Thoracic aorta (tissue), 2 donors: ENCODE measurements at places on chromosomes 2 and 18.

DNA sequence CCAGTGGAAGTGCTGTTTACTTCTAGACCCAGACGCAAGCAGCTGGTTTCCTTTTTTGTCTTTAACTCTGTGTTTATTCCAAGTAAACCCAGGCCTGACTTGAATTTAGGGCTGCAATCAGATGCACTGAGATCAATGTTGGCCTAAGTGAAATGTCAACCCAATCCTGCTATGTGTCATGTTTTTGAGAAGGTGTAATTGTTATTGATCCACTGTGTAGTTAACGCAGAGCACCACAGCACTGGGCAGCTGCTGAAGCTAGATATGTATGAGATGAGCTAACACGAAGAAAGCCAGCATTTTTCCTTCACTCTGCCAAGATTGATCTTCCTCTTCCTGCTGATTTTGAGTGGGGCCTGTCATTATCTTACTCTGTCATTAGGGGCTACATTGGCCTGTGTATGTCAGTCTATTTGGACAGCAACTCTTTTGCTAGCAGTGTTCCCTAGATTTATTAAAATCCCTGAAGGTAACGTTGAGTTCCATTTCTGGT is 18.9 kb upstream of the DLX1 start:
- DNase-seq, result no peak
- no peaks in the 10 kb centered on the region for H3K27me3 ChIP-seq
- no peaks in the 10 kb centered on the region for H3K36me3 ChIP-seq
- H3K4me3 ChIP-seq, result no peak overlapping the region
- H3K27ac ChIP-seq, result no peak overlapping the region
- H3K4me1 ChIP-seq, result no peaks in the 10 kb centered on the region

DNA sequence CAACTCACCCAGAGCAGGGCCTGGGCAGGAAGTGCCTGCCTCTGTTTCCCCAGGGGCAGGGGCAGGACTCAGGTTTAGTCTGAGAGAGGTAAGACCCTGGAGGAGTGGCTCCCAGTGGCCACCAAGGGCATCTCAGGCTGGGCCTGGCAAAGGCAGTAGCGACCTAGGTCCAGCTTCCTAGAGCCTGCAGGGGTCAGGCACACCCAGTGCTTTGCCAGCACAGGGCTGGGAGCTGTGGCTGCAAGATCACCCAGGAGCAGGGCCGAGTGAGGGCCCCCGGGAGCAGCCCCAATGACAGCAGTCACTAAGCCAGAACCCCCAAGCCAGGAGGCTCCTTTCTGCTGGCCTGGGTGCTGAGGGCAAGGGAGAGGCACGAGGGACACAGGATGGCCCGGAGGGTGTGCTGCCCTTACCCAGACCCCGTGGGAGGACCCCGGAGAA is 8.8 kb upstream of the DUSP2 start:
- H3K4me3 ChIP-seq, result no peak overlapping the region
- H3K36me3 ChIP-seq, result no peaks in the 10 kb centered on the region
- no peak overlapping the region for H3K27ac ChIP-seq

DNA sequence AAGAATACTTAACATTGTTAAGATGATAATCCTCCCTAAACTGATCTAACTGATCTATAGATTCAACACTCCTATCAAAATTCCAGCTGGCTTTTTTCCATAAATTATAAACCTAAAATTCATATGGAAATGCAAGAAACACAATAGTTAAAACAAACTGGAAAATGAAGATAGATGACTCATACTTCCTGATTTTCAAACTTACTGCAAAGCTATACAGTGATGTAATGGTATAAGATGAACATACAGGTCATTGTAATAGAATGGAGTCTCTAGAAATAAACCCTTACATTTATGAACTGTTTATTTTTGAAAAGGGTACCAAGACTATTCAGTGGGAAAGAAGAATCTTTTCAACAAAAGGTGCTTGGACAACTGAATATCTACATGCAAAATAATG is 32.3 kb downstream of the UBXN4 start:
- H3K36me3 ChIP-seq, result peaks cover 66% of the 10 kb centered on the region
- H3K27me3 ChIP-seq, result no peaks in the 10 kb centered on the region
- no peak overlapping the region for H3K27ac ChIP-seq
- DNase-seq, result no peak
- no peak overlapping the region for H3K4me3 ChIP-seq

DNA sequence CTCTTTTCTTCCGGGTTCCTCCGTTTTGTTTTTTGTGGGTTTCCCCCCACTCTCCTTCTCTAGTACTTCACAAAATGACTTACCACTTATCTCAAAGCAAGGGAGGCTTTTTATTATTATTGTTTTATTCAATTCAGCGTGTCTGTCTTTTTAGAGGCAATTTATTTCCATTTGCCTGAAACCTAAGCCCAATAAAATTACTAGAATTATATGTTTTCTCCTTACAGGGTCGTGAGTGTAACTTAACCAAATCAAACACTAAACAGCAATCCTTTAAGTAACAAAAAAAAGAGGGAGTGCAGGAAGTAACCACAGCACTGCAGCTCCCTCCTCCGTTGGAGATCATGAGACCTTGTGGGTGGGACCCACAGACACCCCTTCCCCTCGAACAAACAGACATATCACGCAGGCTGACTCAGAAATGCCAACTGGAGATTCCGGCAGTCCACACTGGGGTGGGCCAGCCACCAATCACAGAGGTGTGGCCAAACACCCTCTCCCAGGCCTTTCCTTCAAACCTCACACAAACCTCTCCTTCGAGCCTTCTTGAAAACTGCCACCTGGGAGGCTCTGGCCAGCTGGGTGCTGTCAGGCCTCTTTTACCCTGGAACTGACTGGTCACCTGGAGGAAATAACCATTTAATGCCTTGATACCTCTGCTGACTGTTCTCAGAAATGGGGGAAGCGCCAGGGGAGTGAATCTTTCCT is 207.1 kb upstream of the SMAD2 start:
- no peaks in the 10 kb centered on the region for H3K27me3 ChIP-seq
- H3K27ac ChIP-seq, result no peak overlapping the region
- no peak for DNase-seq
- H3K36me3 ChIP-seq, result no peaks in the 10 kb centered on the region

GRCh38 chr18:31990823-31991222 is 27.8 kb upstream of the RNF125 start:
- no peaks in the 10 kb centered on the region for H3K36me3 ChIP-seq
- H3K4me1 ChIP-seq, result peaks cover 10% of the 10 kb centered on the region
- no peak for DNase-seq
- H3K4me3 ChIP-seq, result no peak overlapping the region
- no peaks in the 10 kb centered on the region for H3K27me3 ChIP-seq

GRCh38 chr2:124908411-124908810 is 883.3 kb downstream of the CNTNAP5 start:
- no peaks in the 10 kb centered on the region for H3K4me1 ChIP-seq
- H3K27me3 ChIP-seq, result no peaks in the 10 kb centered on the region
- no peak overlapping the region for H3K27ac ChIP-seq

DNA sequence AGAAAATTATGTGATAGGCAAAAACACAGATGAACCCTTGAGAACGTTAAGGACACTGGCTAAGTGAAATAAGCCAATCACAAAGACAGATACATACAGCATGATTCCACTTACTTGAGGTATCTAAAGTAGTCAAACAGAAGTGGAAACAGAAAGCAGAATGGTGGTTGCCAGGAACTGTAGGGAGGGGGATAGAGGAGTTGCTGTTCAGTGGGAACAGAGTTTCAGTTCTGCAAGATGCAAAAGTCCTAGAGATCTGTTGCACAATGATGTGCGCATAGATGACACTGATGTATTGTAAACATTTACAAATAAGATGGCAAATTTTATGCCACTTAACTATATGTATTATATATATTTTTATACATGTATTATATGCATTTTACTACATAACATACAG is 59.7 kb downstream of the POLE4 start:
- no peak overlapping the region for H3K27ac ChIP-seq
- no peaks in the 10 kb centered on the region for H3K36me3 ChIP-seq
- no peak overlapping the region for H3K4me3 ChIP-seq
- H3K4me1 ChIP-seq, result no peaks in the 10 kb centered on the region
- no peak for DNase-seq

DNA sequence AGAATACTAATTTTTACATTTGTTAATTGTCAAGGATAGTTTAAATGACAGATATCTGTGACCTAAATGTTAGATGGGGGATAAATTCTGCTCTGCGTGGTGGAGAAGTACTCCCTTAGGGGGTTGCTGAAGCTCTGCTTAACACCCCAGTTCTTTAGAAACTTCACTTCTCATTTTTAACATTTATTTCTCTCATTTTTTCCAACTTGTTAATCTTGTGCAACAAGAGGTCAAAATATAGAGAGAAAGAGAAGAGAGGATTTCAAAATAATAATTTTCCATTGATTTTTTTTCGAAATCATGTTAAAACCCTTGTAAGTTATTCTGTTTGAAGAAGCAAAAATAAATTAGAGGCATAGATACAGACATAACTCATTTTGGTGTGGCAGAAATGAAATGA is 61.3 kb upstream of the SLC8A1 start:
- no peaks in the 10 kb centered on the region for H3K27me3 ChIP-seq
- H3K36me3 ChIP-seq, result no peaks in the 10 kb centered on the region
- H3K4me3 ChIP-seq, result no peak overlapping the region
- H3K27ac ChIP-seq, result no peak overlapping the region
- peaks cover 15% of the 10 kb centered on the region for H3K4me1 ChIP-seq

- no peak overlapping the region for H3K4me3 ChIP-seq
- DNase-seq, result no peak
- H3K27me3 ChIP-seq, result no peaks in the 10 kb centered on the region
- no peaks in the 10 kb centered on the region for H3K36me3 ChIP-seq
- H3K4me1 ChIP-seq, result peaks cover under 1% of the 10 kb centered on the region
Observed at GRCh38 chr2:129763966-129764365, 215.5 kb upstream of the RAB6C start.

DNA sequence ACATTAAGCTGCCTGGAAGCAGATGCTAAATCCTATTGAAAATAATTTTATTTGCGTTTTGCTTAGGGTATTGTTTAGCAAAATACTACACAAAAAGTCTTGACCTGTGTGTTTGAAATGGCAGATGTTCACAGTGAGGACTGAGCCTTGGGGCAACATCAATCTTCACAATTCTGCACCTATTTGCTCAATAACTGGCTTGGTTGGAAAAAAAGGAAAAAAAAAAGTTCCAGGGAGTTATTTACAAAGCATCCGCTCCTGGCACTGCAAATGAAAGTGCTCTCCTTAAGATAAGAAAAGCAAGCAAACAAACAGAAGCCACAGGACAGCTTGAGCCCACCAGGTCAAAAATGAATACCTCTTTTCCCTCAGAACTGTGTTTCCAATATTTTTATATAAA is 77.7 kb downstream of the MAP2 start:
- no peaks in the 10 kb centered on the region for H3K36me3 ChIP-seq
- peaks cover 28% of the 10 kb centered on the region for H3K4me1 ChIP-seq
- DNase-seq, result no peak
- no peak overlapping the region for H3K27ac ChIP-seq
- no peaks in the 10 kb centered on the region for H3K27me3 ChIP-seq

DNA sequence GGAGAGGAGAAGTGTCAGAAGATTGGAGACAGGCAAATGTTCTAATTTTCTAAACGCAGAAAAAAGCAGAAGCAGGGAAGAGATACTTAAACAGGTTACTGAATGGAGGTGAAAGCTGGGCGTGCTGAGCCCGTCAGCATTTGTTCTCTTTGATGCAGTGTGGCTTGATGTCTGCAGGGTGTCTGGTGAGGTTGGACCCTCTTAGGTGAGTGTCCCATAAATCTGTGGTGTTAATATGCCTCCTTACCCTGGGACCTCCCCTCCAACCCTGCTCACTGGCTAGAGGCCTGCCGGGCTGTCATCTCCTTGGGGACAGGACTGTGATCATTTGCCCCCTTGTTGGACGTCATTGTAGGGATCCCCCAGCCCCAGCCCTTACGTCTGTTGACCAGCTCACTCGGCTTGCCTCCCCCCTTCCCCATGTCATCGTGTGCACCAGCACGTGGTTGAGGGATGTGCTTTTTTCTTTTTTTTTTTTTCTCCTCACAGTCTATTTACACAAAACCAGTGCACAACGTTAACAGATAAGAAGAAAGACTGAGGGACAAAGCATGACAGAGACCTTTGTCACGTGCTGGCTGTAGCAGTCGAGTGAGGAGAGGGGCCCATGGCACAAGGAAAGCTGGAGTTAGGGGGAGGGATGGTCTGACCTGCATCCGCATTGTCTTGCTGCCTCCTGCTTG is 56.4 kb downstream of the NCK2 start:
- H3K27ac ChIP-seq, result no peak overlapping the region
- peaks cover 59% of the 10 kb centered on the region for H3K4me1 ChIP-seq
- no peak for DNase-seq
- H3K27me3 ChIP-seq, result no peaks in the 10 kb centered on the region
- no peak overlapping the region for H3K4me3 ChIP-seq

DNA sequence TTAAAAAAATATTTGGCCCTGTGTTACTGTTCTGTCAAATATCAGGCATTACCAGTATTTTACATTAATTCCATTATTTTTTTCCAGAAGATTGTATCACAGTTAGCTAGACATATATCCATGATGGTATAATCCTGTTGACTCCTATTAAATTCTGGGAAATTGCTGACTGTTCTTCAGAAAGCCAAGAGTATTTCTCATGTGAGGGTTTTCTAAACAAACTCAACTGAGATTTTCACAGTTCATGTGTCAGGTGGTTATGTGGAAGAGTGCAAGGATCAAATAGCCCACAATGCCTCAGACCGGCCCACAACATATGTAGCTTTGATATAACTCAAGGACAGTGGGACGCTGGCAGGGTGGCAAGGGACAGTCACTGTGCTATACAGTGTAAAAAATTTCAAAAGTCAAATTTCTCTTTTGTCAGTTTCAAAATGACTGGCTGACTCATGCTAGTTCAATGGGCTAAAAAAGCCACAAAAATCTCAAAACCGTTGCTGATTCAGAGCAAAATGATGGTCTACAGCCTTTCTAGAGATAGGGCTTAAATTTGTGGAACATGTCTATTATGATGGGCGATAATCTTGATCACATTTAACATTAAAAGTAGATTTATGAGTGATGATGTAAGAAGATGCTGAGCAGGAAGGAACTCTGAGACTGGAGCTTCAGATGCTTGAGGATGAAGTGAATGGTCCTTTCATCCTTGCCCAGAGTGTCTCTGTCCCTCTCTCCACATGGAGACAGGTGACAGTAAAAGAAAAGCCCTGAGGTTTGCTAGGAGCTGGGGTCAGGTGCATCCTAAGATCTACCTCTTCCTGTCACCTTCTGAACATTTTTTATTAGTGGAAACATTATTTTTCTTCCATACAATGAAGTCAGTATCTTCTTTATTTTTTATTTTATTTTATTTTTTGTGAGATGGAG is 175.8 kb upstream of the PIEZO2 start:
- DNase-seq, result no peak
- no peak overlapping the region for H3K27ac ChIP-seq
- no peaks in the 10 kb centered on the region for H3K27me3 ChIP-seq
- no peak overlapping the region for H3K4me3 ChIP-seq
- H3K36me3 ChIP-seq, result no peaks in the 10 kb centered on the region

DNA sequence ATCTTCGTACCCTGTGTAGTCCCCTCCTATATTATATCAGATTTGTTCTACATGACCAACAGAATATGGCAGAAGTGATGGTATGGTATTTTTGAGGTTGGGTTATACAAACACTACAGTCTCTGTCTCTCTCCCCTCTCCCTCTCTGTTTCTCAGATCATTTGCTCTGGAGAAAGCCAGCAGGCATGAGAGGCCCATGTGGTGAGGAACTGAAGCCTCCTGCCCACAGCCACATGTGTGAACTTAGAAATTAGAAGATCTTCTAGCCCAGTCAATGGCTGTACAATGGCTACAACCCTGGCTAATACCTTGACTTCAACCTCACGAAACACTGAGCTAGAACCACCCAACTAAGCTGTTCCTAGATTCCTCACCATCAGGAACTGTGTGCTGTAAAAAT is 250.6 kb downstream of the SMAD2 start:
- no peaks in the 10 kb centered on the region for H3K36me3 ChIP-seq
- no peak overlapping the region for H3K4me3 ChIP-seq
- H3K27ac ChIP-seq, result no peak overlapping the region
- no peaks in the 10 kb centered on the region for H3K27me3 ChIP-seq

- peak overlapping the region; percentile 98 for H3K27ac ChIP-seq
- peaks cover 23% of the 10 kb centered on the region for H3K36me3 ChIP-seq
- H3K4me3 ChIP-seq, result peak overlapping the region; percentile 84
Observed at GRCh38 chr2:85327160-85327821, 498 bp downstream of the TGOLN2 start.
